ENCODE measurements at places on chromosomes 2 and 18.

DNA sequence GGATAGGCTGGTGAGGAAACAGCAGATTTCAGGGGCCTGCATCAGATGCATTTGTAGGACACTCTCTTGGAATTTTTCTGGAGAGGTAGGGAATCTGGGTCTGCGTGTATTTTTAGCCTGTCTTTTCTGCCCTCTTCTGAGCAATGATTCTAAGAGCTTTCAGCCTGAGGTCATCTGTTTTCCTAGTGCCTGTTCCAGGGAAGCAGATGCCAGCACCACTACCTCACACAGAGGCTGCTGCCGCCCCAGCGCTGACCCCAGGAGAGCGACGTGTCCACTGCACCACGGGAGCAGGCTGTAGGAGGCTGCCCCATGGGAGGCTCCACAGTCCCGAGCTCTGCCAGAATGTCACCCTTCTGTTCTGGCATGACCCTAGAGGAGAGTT, 316.5 kb downstream of the CYP26B1 start:
- DNase-seq: no peak

GRCh38 chr18:72235422-72235821, 308.7 kb downstream of the CBLN2 start:
- DNase-seq: no peak

DNA sequence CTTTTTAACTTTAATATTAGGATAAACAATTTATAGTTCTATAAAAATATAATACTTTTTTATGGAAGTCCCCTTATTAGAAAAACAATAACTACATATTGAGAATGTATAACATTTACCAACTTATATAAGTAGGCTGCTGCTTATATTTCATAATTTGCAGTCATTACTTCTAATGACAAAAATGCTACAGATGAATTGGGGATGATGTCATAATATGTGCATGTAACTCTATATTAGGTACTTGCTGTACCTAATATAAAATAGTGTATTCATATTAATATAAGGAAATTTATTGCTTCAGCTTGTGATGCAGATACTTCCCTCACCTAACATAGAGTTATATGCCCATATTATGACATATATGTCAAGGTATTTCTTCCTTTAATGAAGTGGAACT, 100.7 kb downstream of the GALNT13 start:
- no peak for DNase-seq

- DNase-seq: no peak
Measured at GRCh38 chr2:207632575-207633493, 7.6 kb upstream of the METTL21A start.

DNA sequence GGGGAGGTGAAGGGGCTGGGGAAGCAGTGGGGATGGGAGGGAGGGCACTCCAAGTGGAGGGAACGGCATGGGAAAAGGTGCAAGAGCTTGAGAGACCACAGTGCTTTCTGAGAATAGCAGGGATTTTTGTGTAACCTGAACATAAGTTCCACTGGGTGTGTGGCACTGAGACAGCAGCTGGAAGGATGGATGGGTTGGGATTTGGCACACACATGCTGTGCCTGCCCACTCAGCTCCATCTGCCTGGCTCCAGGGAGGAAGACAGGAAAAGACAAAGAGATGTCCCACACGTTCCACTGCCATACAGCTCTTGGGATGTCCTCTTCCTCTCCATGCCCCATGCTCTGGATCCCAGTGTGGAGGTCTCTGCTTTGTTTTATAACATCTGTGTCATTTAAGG, 114.1 kb upstream of the TEX51 start:
- DNase-seq: no peak

All from activated naive CD8-positive, alpha-beta T cell treated with anti-CD3 and anti-CD28 coated beads, Interleukin-2, amount 50 U/mL, for 16 hours (primary cell).